NCI-H1092 (cell line): ENCODE measurements at places on chromosomes 13 and 19.

- no peak for DNase-seq
These were observed 77.3 kb downstream of the MZT1 start for GRCh38 chr13:72650051-72650700.

DNA sequence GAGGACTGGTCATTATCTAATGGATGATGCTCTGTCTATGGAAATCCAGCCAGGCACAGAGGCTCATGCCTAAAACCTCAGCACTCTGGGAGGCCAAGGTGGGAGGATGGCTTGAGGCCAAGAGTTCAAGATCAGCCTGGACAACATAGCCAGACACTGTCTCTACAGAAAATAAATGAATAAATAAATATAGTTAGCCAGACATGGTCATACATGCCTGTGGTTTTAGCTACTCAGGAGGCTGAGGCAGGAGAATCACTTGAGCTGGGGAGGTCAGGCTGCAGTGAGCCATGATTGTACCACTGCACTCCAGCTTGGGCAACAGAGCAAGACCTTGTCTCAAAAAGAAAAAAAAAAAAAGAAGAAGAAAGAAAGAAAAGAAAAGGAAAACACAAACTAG lies 234.7 kb downstream of the TSHZ3 start:
- no peak for DNase-seq

DNA sequence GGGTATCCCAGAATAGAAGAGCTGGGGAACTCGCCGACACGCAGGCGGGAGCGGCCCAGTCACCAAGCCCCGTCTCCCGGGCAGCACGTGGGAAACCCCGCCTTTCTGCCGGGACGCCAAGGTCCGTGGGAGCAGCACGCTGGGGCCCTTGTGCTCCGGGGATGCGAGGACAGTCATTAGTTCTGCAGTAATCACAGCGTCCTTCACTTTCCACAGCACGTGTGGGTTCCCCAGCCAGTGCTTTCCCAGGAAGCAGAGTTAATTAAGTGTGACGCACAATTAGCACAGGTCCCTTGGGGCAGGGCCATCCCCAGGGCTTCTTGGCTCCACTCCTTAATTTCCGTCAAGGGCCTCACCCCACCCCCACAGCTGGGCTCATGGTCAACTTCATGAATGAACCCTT lies 64.3 kb upstream of the C13orf46 start:
- DNase-seq = peak; percentile 22

DNA sequence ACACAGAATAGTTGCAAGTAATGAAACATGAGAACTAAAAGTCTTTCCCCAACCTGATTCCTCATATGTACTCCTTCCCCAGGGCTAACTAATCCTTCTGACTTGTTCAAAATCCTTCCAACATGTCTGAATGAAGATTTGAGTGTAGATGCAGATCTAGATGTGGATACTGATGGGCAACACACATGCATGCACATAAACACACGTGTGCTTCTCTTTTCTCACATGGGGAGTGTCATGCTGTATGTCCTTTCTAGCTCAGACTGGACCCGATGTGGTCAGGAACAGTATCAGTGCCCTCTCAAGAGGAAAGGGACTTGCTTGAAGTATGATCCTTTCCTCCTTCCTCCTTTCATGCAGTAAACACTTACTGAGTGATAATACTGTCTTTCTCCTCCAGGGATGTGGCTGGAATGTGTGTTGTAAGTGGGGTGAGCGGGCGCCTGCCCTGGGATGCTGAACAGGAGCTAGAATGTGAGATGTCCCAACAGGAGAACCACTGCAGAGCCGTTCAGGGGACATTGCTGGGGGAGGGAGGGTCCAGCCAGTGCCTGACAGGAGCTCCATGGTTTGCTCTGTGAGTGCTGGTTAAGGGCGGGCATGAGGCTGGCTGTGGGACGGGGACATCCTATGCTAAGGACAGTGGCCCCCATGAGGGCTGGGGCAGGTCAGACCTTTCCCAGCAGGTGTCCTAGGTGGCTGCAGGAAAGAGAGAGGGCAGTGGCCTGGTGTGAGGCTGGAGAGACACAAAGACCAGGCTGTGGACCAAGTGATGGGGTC lies 146.9 kb downstream of the TEX29 start:
- no peak for DNase-seq

- DNase-seq = no peak
These were observed 11.1 kb upstream of the EPHX3 start for GRCh38 chr19:15243236-15243957.

DNA sequence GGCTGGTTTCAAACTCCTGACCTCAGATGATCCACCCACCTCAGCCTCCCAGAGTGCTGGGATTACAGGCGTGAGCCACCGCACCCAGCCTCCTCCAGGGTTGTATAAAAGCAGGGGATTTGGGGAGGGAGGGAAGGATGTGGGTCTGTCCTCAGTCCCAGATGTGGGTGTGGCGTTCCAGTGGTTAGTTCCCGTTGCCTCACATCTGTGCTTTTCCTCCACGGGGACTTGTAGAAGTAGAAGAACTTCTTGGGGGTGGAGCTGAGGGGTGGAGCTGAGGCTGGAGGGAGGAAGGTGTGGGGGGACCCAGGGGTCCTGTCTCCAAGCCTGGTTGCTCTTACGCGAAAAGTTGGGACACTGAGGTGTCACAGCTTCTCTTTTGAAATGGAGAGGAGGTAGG lies 514 bp upstream of the MCEMP1 start:
- no peak for DNase-seq

GRCh38 chr19:47190167-47190727 lies 40.8 kb downstream of the BBC3 start:
- no peak for DNase-seq

GRCh38 chr13:96636001-96636709 lies 358.1 kb downstream of the OXGR1 start:
- DNase-seq = no peak

GRCh38 chr13:92379371-92379770 lies 847.2 kb upstream of the GPC6 start:
- no peak for DNase-seq

GRCh38 chr13:94483970-94484369 lies 4.5 kb upstream of the DCT start:
- no peak for DNase-seq

DNA sequence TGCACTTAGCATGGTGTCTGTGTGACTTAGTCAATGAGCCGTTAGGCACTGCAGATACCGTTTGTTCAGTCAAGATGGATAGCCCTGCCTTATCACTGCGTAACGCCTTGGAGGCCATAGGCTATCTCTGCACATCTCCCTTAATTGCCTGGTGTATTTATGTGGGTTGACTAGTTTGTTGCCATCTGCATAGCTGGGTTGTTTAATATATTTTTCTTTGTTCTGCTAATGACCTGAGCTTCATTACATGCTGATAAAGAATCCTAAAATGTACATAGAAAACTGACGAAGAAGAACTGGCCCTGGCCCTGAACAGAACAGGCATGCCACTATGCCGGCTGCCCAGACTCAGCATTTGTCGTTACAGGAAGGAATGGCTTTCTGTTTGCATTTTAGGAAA lies 297.8 kb downstream of the SHISA2 start:
- DNase-seq = no peak

DNA sequence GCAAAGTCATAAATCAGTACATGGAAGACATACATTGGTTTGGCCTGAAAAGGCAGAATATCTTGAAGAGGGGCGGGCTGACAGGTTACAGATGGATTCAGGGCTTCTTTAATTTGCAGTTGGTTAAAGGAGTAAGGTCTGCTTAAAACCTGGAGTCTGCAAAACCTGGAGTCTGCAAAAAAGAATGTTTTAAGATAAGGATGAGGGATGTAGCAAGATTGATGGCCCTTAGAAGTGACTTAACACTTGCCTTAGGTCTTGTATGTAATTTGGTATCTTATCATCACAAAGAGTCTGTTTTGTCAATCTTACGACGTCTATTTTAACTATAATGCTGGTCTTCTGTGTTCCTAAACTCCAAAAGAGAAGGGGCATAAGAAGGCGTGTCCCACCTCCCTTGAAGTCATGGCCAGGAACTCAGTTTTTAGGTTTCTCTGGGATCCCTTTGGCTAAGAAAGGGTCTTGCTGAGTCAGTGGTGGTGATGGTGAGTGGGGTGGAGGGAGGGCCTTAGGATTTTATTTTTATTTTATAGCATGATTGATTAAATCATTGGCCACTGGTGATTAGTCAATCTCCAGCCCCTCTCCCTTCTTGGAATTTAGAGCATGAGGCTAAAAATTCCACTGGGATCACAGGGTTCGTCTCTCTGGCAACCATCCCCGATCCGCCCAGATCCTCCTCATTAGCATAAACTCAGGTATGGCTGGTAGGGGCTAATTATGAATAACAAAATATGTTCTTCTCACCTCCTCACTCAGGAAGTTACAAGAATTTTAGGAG lies 10.1 kb upstream of the HAS1 start:
- no peak for DNase-seq

GRCh38 chr19:6862673-6863078 lies 24.7 kb upstream of the ADGRE1 start:
- peak; percentile 7 for DNase-seq

GRCh38 chr19:10155839-10156238 lies 36.1 kb upstream of the EIF3G start:
- DNase-seq = no peak

DNA sequence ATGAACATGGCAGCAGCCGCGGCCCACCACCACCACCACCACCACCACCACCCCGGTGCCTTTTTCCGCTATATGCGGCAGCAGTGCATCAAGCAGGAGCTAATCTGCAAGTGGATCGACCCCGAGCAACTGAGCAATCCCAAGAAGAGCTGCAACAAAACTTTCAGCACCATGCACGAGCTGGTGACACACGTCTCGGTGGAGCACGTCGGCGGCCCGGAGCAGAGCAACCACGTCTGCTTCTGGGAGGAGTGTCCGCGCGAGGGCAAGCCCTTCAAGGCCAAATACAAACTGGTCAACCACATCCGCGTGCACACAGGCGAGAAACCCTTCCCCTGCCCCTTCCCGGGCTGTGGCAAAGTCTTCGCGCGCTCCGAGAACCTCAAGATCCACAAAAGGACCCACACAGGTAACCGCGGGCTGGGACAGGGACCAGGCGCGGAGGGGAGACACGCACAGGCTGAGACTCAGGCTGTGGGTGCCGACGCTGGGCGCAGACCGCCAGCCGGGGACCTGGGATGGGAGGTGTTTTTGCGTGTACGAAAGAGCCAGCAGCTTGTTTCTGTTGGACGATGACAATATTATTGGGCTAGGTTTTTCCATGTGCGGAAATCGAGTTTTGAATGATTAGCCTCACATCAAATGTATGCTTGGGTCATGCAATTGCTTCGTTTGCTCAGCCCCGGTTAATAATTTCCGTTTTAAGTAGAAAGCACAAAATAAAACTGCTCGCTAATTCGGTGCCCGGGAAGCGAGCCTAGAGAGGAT lies 1.3 kb downstream of the ZIC2 start:
- DNase-seq = no peak

- DNase-seq = no peak
These were observed 9.5 kb downstream of the SSC5D start for GRCh38 chr19:55497763-55498162.

DNA sequence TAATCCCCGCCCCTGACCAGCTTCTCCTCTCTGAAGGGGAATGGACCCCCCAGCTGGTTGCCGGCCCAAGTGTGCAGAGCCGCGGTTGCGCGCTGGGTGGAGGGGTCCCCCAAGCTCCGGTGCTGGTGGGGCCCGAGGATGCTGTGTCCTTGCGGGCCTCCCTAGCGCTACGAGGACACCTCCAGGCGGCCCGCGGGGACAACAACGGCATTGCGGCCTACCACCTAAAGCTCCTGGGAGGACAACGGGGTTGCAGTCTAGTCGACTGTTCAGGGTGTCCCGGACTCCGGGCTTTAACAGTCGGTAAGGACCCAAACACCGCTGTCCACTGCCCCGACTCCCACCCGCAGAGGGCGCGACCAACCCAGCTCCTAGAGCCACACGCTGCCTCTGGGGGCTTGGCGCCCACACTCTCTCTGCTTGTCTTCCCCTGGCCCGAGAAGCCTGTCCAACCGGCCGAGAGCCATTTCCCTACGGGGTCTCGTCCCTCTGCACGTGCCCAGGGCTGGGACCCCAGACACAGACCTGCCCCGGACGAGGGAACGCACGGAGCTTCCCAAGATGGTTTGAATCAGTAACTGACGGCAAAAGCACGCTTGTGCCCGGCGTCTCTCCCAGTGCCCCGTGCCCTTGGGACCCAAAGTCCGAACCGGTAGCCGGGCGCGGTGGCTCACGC lies 927 bp upstream of the SDHAF1 start:
- no peak for DNase-seq

GRCh38 chr19:51323481-51324166 lies 12.2 kb downstream of the IGLON5 start:
- no peak for DNase-seq

DNA sequence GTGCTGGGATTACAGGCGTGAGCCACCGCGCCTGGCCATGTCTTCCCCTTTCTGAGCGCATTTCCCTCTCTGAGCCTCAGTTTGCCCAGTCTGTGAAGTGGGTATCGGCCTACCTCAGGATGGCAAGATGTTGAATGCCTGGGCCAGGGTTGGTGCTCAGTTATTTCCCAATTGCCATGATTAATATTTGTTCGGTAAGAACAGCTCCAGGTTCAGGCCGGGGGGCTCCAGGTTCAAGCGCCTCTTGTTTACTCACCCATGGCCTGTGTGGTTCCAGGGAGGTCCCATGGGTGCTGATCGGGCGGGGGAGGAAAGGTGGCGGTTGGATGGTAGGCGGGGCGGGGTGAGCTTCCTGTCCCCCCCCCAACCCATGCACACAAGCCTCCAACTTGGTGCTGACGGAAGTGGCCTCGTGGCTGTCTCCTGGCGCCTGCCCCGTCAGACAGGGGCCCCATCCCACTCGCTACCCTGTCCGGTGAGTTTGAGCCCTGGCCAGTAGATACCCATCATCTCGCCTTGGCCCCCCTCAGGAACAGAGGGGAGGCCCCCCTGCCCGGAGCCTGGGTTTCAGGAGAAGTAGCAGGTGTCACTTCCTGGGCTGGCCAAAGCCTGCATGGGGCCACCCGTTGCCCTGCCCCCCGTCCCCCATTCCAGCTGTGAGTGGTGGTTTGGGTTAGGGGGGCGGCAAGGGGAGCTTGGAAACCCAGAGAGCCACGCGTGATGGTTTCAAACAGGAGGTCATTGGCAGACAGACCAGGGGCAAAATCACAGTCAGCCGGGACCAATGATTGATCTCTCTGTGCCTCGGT lies at the start of gene FCHO1:
Gene FCHO1, plus strand, starts transcription at position 375 of the 809 bp plus-strand sequence. CDS start 3,688 bp downstream, outside the sequence.
- DNase-seq = no peak

GRCh38 chr19:17687857-17688784 lies at the start of gene UNC13A:
Gene UNC13A (minus strand): TSS chr19:17688354. CDS start chr19:17688199, 155 bp downstream.
- no peak for DNase-seq

- no peak for DNase-seq
These were observed 11.4 kb downstream of the CSNK1A1L start for GRCh38 chr13:37094099-37094498.

- DNase-seq = no peak
These were observed 7.8 kb upstream of the OPA3 start for GRCh38 chr19:45592366-45592765.

GRCh38 chr19:14056069-14056666 lies 5.7 kb downstream of the PALM3 start:
- DNase-seq = no peak
